ENCODE measurements at places on chromosomes 7 and 10.

DNA sequence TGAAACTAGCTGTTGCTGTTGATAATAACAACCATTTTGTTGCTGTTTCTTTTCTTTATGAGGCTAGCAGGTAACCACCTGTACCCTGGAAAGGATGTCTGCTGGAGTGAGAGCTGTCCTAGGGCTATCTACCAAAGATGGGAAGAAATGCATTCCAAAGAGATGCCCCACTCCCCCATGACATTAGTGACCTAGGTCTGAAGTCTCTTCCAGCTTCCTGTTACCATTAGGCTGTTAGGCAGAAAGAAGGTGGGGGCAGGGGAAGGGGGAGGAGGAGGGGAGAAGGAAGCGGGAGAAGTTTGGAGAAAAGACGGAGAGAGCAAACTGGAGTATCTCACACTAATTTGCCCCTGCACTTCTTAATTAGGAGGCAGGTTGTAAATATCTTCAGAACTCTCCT lies 118.5 kb downstream of the ABLIM1 start:
- DNase-seq, result no peak

DNA sequence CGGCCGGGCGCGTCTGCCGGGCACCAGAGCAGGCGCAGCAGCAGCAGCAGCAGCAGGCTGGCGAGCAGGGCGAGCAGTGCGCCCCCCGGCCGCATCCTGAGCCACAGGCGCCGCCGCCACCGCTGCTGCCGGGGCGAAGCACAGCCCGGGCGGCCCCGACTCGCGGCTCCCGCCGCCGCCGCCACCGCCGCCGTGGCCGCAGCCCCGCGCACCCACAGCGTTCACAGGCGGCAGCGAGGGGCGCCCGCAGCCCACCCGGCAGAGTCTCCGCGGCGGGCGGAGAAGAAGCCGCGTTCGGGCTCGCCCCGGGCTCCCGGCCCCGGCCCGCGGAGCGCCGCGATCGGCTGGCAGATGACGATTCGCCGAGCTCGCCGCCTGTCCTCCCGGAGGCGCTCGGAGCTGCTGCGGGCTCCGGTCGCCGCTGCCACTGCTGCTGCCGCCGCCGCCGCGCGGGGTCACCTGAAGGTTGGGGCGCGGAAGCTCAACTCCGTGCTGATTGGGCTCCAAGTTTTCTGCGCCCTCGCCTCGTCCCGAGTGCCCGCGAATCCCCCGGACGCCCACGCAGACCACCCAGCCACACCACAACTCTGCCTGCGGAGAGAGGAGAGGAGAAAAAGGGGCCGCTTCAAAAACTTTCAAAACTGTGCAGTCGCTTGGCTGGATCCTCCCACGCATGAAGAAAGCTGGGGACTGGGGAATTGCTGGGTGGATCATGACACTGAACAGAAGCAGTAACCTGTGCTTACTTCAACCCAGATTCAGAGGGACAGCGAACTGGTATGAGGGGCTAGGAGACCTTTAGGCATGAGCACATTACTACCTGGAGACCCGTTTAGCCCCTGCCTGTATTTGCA lies at the start of gene ST8SIA6:
ST8SIA6 (minus strand) TSS at position 435 of the 854 bp plus-strand sequence; CDS start at position 95, 340 bp downstream.
- DNase-seq, result peak; percentile 51

- no peak for DNase-seq
These were observed 44.1 kb downstream of the HGF start for GRCh38 chr7:81725812-81726127.

GRCh38 chr10:81885491-81885890 lies 10.5 kb downstream of the NRG3 start:
- no peak for DNase-seq

DNA sequence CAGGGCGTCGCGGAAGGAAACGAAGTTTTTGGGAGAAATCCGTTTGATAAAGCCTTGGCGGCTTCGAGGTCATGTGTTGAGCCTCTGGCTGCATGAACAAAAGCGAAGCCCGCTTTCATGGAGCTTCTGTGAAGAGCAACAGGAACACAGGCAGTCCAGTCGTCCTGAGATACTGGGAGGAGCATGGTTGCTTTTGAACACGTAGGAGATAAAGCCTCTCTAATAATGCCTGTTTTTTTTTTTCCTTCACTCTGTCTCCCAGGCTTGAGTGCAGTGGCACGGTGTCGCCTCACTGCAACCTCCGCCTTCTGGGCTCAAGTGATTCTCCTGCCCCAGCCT lies 473 bp upstream of the ZNF32 start:
- DNase-seq, result no peak

- DNase-seq, result no peak
These were observed 218.8 kb downstream of the ZWINT start for GRCh38 chr10:56142092-56142728.
